COR-L47 (cell line): ENCODE measurements at places on chromosomes 13 and 19.

DNA sequence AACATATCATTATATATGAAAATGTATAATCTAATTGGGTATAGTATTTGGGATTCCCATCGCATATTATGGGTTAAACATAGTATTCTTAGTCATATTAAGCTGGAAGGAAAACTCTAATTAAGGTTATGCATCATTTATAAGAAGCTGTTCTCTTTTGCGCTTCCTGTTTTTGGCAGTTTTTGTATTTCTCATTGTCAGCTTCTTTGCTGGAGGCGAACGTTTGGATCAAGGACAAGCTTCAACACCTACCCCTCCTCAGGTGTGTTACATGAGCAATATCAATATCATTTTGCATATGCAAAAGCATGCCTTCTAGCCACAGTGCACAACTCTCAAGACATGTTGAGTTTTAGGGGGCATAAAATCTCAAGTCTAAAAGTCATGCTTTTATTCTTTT, 439.8 kb downstream of the TDRD3 start:
- no peak for DNase-seq

GRCh38 chr13:78777976-78778375, 119.0 kb upstream of the OBI1 start:
- DNase-seq, result no peak

DNA sequence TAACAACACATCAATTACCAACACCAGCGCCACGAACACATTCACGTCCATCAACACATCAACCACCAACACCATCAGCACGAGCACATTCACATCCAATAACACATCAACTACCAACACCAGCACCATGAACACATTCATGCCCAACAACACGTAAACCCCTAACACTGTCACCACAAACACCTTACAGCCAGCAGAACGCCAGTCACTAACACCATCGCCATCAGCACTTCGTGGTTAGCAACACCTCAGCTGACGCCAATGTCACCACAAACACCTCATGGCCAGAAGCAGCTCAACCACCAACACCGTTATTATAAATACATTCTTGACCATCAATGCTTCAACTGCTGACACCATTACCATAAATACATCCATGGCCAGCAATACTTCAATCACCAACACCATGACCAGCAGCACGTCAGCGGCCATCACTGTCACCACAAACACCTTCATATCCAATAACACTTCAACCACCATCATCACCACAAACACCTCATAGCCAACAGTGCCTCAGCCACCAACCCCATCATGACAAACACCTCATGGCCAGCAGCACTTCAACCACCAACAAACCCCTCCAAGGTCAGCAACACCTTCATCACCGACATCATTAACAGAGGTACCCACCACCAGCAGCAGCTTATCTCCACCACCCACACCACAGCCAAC, 9.4 kb downstream of the FCER2 start:
- DNase-seq, result no peak

DNA sequence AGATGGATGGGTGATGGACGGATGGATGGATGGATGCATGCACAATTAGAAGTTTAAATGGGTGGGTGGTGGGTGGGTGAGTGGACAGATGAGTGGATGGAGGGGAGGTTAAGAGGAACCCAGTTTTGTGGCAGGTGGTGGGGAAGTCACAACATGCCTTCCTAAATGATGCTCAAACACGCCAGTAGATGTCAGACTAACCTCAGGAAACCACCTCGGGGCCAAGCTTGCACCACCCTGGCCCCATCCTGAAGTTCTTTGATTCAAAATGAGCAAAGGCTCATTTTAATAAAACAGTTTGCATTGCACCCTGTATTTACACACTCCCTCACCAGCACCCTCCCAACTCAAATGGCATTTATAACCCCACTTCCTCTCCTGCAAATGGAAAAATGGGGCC, 91.4 kb upstream of the CACNA1A start:
- peak; percentile 78 for DNase-seq

DNA sequence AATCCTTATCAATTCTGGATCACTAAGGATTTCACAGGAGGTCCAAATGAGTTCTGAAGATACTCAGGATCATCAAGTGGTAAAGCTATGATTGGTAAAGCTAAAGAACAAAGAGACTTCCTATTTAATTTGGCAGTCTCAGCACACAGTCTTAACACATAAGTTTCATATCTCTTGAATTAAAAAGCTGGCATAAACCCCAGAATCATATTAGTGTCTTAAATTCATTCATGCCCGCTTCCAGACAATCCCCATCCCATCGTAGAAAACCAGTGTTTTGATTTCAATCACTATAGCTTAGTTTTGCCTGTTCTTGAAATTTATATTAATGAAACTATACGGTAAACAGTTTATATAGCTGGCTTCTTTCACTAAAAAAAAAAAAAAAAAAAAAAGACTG, 278.7 kb downstream of the DIAPH3 start:
- no peak for DNase-seq

- no peak for DNase-seq
Observed at GRCh38 chr13:26813321-26813979, 52.9 kb upstream of the GPR12 start.

DNA sequence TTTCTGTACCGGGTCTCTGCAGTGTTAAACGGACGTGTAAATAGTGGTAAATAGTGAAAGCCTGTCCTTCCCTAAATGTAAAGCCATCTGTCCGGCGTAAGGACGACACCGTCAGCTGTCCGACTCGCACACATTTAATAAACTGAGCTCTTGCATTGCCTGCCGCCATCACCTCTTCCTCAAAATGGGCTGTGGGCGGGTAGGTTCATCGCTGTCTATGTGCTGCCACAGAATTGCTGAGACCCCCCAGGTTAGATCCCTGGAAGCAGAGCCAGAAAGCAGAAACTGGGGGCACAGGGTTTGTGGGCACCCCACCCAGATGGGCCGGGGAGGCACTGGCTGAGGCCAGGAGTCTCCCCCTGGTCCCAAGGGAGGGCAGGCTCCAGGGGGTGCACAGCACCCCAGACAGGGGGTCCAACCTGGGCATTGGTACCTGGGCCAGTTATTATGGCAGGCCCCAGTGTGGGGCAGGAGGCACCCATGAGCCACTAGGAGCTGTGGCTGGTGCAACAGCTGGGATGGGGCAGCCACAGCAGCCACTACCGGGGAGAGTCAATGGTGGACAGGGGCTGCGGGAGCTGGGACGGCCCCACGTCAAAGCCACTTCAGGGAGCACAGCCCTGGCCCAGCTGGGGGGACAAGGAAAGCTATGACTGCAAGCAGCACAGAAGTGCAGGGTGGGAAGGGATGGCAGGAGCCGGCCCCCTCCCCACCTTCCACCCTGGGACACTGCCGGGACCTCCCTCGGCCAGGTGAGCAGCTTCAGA, 5.7 kb downstream of the C19orf25 start:
- no peak for DNase-seq

- DNase-seq, result no peak
Observed at GRCh38 chr19:33872445-33873320, 76.0 kb downstream of the KCTD15 start.

DNA sequence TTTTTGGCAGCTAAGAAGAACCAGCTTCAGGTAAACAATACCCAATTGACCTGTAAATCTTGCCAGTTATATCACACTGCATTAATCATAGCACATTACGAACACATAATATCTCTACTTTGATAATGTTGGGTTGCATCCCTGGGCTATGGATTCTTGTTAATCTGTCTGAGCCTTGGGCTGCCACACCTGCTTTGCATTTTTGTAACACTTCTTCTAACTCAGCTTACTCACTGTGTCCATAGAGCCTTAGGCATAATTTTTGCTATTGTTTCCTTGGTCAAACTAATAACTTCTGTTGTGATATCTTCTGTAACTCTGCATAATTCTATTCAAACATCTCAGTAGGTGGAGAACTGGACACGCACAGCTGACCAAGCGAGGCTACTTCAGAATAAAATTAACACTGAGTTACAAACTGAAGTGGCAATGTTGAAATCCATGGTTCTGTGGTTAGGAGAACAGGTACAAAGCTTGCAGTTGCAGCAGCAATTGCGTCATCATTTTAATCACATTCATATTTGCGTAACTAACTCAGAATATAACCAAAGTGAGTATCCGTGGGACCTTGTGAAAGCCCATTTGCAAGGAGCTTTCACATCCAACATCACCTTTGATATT, 6.4 kb downstream of the ZNF350 start:
- no peak for DNase-seq

DNA sequence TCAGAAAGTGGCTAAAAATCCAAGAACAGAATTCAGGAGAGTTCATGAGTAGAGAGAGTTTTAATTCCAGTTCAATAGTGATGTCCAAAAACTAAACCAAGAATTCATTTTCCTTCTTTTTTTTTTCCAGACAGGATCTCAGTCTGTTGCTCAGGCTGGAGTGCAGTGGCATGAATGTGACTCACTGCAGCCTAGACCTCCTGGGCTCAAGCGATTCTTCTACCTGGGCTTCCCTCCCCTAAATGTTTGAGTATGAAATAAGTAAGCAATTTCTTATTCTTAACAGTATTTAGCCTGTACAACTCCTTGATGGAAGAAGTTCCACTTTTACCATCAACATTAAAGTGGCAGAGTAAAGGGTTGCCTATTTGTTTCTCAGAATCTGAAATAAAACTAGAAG, 3.8 kb downstream of the COMMD6 start:
- DNase-seq, result no peak

DNA sequence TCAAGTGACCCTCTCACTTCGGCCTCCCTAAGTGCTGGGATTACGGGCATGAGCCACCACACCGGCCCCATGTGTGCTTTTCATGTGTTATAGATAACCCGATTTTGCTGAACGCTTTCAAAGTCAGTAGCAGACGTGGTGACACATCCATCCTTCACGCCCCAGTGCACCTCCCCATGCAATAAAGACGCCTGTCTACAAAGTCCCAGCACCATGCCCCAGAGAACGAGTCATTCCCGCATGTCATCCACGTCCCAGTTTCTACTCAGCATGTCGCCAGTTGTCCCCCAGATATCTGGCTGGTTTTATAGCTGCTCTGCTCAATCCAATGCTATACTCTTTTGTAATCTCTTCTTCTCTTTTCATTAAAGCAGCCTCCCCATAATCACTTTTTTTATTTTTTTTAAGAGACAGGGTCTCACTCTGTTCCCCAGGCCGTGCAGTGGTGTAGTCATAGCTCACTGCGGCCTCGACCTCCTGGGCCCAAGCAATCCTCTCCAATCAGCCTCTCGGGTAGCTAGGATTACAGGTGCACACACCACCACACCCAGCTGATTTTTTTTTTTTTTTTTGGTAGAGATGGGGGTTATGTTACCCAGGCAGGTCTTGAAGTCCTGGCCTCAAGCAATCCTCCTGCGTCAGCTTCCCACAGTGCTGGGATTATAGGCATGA, 42.5 kb downstream of the DNM2 start:
- no peak for DNase-seq

DNA sequence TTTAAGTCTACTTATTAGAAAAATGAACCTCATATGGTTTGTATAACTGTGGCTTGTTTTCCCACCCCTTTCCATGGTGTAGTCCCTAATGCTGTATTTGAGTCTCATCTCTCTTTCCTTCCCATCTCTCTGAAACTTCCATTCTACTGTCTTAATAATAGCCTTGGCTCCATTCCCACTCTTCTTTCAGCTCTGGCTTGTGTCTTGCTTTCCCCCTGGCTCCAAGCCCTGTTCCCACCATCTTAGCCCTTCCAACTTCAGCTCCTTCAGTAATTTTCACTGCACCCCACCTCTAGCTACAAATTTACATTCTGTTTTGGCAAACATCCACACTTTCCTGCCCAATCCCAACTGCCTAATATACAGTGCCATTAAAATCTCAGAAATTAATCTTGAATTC, 137.5 kb downstream of the SLITRK6 start:
- no peak for DNase-seq

- no peak for DNase-seq
Observed at GRCh38 chr19:7099597-7099921, 30.1 kb downstream of the ZNF557 start.

- DNase-seq, result no peak
Observed at GRCh38 chr13:114102521-114103288, 29.7 kb downstream of the RASA3 start.

GRCh38 chr13:111461445-111462149, 141.2 kb downstream of the TEX29 start:
- no peak for DNase-seq

- DNase-seq, result no peak
Observed at GRCh38 chr13:96646515-96647211, 347.6 kb downstream of the OXGR1 start.

DNA sequence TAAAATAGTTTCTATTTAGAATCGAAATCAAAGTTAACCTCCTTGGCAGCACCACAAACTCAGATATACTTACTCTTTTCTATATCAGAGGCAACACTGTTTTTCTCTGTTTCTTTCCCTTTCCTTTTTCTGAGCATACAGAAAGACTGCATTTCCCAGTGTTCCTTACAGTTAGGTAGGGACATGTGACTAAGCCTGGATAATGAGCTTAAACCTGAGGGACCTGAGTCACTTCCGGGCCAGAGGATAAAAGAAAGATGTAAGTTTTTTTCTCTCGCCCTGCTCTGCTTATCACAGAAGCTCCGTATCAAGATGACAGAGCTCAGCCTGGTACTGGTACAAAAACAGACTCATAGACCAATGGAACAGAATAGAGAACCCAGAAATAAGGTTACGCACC, 531.9 kb downstream of the KLF12 start:
- no peak for DNase-seq

- no peak for DNase-seq
Observed at GRCh38 chr13:108263621-108264355, 5.7 kb upstream of the TNFSF13B start.

- DNase-seq, result no peak
Observed at GRCh38 chr13:31264151-31264550, 64.4 kb downstream of the B3GLCT start.

DNA sequence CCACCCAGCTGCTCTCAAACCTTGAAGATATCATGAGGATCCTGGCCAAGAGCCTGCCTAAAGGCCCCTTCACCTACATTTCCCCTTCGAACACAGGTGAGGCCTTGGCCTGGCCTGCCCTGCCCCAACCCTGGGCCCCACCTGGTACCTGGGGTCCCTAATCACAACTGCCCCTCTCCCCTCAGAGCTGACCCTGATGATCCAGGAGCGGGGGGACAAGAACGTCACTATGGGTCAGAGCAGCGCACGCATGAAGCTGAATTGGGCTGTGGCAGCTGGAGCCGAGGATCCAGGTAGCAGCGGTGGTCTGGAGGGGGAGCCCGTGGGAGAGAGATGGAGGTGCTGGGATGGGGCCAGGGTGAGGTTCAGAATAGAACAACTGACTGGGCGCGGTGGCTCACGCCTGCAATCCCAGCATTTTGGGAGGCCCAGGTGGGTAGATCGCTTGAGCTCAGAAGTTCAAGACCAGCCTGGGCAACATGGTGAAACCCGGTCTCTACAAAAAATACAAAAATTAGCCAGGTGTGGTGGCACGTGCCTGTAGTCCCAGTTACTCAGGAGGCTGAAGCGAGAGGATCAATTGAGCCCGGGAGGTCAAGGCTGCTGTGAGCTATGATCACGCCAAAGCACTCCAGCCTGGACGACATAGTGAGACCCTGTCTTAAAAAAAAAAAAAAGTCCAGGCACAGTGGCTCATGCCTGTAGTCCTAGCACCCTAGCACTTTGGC, 17.5 kb downstream of the DDX39A start:
- DNase-seq, result no peak

DNA sequence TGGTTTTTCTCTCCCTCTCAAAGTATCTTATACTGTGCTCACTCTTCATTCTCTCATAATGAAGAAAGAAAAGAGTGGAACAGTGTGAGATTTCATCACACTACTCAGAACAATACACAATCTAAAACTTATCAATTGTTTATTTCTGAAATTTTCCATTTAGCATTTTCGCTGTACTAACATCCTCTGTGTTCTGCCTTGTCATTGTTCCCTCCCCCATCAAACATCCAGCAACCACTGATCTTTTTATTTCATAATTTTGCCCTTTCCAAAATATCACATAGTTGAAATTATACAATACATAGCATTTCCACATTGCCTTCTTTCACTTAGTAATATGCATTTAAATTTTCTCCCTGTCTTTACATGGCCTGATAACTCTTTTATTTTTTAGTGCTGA, 658.7 kb downstream of the SLITRK1 start:
- no peak for DNase-seq
